ELF-1 (cell line): ENCODE measurements at places on chromosomes 6 and 20.
A peak's percentile ranks its signal among the peaks of the same experiment; 100 is the strongest.

DNA sequence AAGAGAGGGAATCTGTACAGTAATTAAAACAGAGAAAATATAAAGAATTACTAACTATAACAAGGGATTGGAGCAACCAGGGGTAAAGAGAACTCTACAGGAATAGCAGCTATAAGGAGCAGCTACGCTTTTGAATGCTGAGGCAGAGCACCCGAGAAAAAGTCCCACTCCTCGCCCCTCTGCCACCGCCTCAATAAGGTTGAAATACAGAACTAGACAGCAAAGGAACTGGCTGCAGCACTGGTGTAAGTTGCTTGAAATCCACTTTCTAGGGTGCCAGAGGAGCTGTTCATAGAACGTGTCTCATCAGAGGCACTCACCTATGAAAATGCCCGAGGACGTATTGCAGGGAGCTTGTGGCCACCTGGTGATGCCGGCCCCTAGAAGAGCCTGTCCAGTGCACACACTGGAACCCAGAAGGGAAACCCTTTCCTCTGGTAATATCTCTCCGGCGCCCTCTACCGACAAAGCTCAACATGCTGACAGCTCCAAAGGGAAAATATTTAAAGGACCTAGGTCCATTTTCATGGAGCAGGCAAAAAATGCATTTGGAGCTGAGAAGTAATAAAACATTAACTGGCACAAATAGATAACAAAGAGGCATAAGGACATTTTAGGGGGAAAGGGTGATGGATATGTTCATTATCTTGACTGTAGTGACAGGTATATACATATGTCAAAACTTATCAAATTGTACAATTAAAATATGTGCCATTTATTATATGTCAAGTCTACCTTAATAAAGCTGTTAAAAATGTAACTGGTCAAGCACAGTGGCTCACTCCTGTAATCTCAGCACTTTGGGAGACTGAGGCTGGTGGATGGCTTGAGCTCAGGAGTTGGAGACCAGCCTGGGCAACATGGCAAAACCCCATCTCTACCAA, 137.4 kb upstream of the HDAC2 start:
- DNase-seq = peak; percentile 75

GRCh38 chr6:29924287-29924686, 18.0 kb upstream of the HLA-A start:
- DNase-seq = no peak

- DNase-seq = no peak
Measured at GRCh38 chr20:20597966-20598365, 114.5 kb downstream of the RALGAPA2 start.

DNA sequence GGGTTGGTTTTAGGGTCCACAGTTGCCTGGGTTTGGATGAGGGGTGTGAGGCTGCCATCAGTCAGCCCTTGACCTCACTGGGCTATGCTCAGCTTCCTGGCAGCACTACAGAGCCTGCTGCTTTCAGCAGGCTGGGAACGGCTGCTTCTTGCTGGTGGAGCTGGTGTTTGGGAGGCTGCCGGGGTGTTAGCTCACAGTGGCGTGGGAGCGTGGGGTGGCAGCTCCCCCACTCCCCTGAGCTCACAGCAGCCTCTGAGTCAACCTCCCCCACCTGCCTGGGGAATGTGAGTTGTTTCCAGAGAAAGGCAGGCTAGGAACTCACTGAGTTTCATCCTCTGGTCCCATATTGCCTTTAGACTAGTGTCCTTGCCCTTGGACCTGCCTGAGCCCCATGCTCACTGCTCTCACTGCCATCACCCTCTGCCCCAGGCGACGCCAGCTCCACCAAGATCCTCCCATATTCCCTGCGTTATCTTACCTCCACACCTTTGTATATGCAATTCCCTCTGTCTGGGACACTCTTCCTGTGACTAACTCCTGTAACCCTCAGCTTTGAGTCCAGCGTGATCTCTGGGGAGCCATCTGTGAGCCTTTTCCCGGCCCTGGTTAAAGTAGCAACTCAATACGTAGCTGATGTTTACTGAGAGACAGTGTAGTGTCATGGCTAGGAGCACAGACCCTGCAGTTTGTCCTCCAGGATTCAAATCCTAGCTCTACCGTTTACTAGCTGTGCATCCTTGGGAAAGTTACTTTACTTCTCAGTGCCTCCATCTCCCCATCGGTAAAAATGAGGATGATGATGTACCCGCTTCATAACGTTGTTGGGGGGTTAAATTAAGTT, 34.8 kb downstream of the PPP1R16B start:
- DNase-seq = no peak

- no peak for DNase-seq
Measured at GRCh38 chr6:38505826-38506225, 133.9 kb downstream of the BTBD9 start.

DNA sequence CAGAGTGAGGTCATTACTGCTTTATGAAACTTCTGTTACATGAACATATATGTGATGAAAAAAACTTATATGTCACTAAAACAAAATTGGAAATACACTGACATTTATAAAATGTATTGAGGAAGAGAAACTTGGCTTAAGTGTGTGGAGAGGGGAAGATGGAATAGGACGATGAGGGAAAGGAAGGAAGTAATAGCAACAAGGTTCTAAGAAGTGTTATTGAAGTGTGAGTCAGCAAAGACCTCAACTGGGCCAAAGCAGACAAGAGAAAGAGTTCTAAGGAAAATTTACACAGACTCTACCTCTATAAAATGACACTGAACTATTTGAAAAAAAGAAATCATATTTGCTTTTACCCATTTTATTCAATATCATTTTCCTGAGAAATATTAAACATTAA, 38.3 kb downstream of the SNX3 start:
- no peak for DNase-seq

- DNase-seq = no peak
Measured at GRCh38 chr6:107108201-107108890, 7.0 kb downstream of the BEND3 start.

DNA sequence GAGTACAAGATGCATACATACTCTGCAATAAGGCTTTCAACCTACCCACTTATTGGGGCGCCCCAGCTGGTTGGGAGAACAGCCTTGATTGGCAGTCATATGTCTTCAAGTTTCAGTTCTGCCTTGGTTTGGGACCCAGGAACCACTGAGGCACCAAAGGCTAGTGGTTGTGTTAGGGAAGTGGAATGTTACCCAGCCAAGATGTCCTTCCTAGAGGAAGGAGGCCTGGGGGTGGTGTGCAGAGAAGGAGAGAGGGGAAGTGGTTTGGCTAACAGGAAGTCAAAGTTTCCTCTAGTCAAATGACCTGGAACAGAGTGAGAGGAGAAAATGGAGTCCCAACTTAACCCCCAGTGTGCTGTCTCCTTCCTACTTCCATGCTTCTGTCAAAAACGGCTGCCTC, 59.4 kb downstream of the CD164 start:
- DNase-seq = no peak
